ENCODE measurements at places on chromosomes 6 and 20. TPM values are rescaled to one million over a fixed set of nuclear protein-coding genes. Genes with fewer than 3 reads are reported as not detected.

- DNase-seq: no peak
These were observed 9.7 kb upstream of the MARCKS start for GRCh38 chr6:113847447-113847846.

GRCh38 chr6:12309070-12309469 lies 18.9 kb downstream of the EDN1 start:
- DNase-seq: no peak

GRCh38 chr6:75205776-75206575 lies at the start of gene COL12A1:
TSS of gene COL12A1 (minus strand) at chr6:75206053. CDS start at chr6:75202792, 3,261 bp downstream.
- peak; percentile 70 for DNase-seq

CLIC5 gene
- polyA plus RNA-seq: 199 TPM

Measured in left renal cortex interstitium (tissue), 4 donors.